ENCODE measurements at places on chromosomes 7 and 10. TPM values are rescaled to one million over a fixed set of nuclear protein-coding genes. Genes with fewer than 3 reads are reported as not detected.

GIMAP4 gene
- total RNA-seq, result 39.1 TPM

DNA sequence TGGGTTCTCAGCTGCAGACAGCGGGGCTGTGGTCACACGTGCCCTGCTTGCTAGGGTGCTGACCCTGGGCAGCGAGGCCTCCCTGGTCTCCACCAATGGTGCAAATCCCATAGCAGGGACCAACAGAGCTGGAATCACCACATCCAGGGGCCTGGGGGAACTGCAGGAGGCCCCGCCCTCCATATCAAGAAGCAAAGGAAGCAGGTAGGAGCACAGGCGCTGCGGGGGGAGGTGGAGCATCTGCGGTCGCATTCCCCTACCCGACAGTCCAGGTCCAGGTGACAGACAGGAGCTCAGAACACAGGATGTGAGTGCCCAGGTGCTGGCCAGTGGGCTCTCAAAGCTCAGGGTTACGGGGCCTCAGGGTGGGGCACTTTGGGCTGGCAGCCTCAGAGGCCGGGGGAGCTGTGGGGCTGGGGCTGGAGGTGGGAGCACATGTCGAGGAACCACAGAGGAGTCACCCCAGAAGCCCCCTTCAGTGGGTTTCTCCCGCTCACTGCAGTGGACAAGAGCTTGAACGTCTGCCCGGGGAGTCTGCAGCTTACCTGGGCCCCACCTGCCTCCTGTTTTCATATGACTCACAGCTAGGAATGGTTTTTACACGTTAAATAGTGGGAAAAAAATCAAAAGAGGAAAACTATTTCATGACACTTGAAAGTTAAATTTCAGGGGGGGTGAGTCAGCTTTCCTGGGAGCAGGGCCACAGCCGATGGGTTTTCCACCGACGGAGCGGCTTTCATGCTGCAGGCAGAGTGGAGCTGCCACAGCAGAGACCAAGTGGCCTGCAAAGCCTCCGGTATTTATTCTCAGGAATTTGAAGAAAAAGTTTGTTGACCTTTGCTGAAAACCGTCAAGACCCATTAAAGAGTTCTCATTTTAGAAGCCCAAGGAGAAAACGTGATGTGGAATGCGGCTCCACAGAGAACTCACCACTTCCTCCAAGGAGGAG lies 148.7 kb upstream of the PPP2R2D start:
- no peak for DNase-seq

PNPLA8 gene
- total RNA-seq, result 22.4 TPM

- DNase-seq, result no peak
These were observed 38.6 kb upstream of the TRIM8 start for GRCh38 chr10:102605712-102606111.

DNA sequence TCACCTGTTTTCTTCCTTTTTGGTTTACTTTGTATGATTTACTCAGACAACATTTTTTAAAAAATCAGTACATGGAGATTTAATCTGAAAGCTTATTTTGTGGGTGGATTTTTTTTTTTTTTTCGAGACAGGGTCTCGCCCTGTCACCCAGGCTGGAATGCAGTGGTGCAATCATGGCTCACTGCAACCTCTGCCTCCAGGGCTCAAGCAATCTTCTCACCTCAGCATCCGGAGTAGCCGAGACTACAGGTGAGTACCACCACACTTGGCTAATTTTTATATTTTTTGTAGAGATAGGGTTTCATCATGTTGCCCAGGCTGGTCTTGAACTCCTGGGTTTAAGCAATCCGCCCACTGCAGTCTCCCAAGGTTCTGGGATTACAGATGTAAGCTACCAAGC lies 2.5 kb downstream of the GSTO1 start:
- DNase-seq, result no peak

IL15RA gene
- 19.8 TPM for total RNA-seq

- DNase-seq, result no peak
These were observed 827 bp upstream of the FASTK start for GRCh38 chr7:151081170-151082101.

NXPH1 gene
- total RNA-seq, result not detected

DNA sequence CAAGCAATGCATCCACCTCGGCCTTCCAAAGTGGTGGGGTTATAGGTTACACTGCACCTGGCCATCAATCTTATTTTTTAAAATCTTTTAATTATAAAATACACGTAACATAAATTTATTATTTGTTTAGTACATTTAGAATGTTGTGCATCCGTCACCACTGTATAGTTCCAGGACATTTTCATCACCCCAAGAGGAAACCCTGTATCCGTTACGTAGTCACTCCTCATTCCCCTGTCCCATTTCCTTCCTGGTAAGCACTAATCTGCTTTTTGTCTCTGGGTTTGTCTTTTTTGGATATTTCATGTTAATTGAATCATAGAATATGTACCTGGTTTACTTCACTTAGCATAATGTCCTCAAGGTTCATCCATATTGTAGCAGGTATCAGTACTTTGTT lies 51.2 kb downstream of the MAPK8 start:
- DNase-seq, result no peak

DNA sequence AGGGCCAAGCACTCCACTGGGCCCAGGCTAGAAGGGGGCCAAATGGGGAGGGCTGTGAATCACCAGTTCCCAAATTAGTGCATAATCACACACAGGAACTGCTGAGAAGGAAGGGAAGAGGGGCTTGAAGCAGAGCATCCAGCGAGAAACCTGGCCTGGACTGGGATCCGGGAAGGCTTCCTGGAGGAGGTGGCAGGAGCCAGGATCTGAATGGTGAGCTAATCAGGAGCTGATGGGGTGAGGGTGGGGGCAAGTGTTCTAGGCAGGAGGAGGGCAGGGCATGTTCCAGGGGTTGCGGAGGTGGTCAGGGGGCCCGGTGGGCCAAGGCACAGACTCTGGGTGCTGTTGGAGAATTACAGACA lies 12.6 kb downstream of the PWWP2B start:
- no peak for DNase-seq

DNA sequence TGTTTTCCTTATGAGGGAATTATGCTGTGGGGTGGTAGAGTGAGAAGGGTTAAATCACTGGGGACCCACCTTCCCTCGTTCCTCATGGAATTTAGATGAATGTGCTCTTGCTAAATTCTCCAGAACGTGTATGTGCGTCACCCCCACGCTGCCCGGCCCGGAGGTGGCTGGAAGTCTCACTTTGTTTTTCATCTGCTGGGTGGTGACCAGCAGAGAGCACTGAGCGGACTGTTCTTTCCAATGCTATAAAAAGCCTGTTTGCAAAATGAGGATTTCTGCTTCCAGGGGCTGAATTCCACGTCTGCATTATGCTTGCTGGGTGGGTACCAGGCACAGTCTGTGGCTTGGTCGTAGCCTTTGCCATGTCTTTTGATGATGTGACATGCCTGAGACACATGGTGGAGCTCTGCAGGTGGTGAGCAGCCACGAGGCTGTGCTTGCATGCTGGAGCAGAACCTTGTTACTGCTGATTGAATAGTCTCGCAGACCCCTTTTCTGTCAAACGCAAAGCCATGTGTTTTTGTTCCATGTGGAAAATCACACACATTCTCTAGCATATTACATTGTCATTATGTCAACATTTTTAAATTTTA lies 31.9 kb upstream of the INSYN2A start:
- no peak for DNase-seq

- no peak for DNase-seq
These were observed 19.8 kb downstream of the ADAMTS14 start for GRCh38 chr10:70692043-70692603.

GRCh38 chr7:70215491-70215890 lies 617.2 kb downstream of the AUTS2 start:
- no peak for DNase-seq

DNA sequence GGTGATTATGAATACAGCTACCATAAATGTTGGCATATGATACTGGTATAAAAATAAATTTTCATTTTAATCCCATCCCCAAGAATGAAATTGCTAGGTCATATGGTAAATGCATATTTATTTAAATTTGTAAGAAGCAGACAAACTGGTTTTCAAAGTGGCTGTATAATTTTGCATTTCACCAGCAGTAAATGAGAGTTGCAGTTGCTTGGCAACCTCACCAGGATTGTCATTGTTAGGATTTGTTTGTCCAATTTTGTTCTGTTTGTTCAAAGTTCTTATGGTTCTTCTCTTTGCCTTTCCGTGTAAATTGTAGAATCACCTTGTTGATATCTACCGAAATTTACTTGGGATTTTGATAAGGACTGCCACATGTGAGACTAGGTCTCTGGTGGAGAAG lies 237.4 kb downstream of the OTUD1 start:
- DNase-seq, result no peak

- no peak for DNase-seq
These were observed 20.9 kb upstream of the DNAJB12 start for GRCh38 chr10:72375585-72375984.

DNA sequence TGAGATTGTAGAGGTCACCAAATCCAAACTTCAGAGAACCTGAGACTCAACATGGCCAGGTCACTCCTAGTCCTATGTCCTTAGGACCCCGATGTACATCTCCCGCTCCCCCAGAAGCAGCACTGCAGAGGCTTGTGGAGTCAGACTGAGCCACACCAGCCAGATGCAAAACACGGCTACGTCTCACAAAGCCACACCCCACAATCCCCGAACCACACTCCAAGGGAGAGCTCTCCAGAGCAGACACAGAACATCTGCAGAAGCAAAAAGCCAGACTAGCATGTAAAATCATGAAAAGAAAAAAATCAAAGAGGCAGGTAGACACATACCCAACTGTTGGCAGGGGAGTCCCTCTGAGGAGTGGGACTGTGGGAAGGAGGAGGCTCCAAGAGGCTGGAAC lies 104.9 kb downstream of the CTBP2 start:
- no peak for DNase-seq

- no peak for DNase-seq
These were observed 81.6 kb downstream of the CDK14 start for GRCh38 chr7:90677486-90678404.

- peak; percentile 46 for DNase-seq
These were observed 56.2 kb upstream of the TM9SF3 start for GRCh38 chr10:96642973-96643372.

- DNase-seq, result no peak
These were observed 955.0 kb downstream of the GATA3 start for GRCh38 chr10:9009505-9009904.

- DNase-seq, result no peak
These were observed 30.1 kb downstream of the CRHR2 start for GRCh38 chr7:30652132-30652531.

DNA sequence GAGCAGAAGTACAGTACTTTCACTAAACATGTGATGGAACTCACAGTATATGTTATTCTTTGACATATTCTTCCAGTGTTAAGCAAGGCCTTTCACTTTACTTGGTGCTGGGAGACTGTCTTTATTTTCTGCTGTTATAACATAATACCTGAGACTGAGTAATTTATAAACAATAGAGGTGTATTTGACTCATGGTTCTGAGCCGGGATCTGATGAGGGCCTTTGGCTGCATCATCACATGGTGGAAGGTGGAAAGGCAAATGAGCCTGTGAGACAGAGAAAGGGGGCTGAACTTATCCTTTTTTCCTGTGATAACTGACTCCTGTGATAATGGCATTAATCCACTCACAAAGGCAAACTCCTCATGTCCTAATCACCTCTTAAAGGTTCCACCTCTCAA lies 1.4 kb downstream of the SUPV3L1 start:
- DNase-seq, result no peak

ARHGAP22 gene
- 0.18 TPM for total RNA-seq

GRCh38 chr10:94199565-94199964 lies 163.2 kb downstream of the NOC3L start:
- no peak for DNase-seq

GRCh38 chr7:139620676-139621344 lies 97.3 kb downstream of the CLEC2L start:
- DNase-seq, result peak; percentile 51

Data from activated T-helper 2 cell treated with anti-CD3 and anti-CD28 coated beads, Interferon-gamma antibody, Interleukin-2, Interleukin-4, amounts not matched to agents 10 μg/mL and 5 μg/mL and 100 μg/mL, durations not matched to agents 14 hours and 24 hours and 36 hours (primary cell).